ENCODE measurements at places on chromosomes 11 and 22. TPM values are rescaled to one million over a fixed set of nuclear protein-coding genes. Genes with fewer than 3 reads are reported as not detected.

- DNase-seq: no peak
Observed at GRCh38 chr22:47811971-47812370, 1049.5 kb downstream of the TBC1D22A start.

The KCNJ5 gene
- total RNA-seq: not detected

The SYCE3 gene
- not detected for total RNA-seq

DNA sequence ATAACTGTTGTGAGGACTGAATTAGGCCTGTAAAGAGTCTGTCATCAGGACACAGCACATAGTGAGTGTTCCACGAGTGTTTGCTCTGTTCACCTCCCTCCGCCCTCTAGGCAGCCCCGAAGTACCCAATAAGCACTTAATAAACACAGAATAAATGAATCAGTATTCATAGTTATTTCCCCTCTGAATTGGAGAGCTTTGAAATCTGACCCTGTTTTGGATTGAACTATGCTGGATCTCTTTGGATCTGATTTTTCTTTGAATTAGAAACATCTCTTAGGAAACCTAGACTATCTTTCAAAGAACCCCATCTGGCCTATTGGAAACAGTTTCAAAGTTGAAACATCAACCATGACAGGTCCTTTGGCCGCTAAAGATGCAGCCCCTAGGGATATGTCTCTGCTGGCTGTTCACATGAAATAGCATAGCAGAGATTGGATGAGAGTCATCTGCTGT, 615.5 kb downstream of the NTM start:
- no peak for DNase-seq

DNA sequence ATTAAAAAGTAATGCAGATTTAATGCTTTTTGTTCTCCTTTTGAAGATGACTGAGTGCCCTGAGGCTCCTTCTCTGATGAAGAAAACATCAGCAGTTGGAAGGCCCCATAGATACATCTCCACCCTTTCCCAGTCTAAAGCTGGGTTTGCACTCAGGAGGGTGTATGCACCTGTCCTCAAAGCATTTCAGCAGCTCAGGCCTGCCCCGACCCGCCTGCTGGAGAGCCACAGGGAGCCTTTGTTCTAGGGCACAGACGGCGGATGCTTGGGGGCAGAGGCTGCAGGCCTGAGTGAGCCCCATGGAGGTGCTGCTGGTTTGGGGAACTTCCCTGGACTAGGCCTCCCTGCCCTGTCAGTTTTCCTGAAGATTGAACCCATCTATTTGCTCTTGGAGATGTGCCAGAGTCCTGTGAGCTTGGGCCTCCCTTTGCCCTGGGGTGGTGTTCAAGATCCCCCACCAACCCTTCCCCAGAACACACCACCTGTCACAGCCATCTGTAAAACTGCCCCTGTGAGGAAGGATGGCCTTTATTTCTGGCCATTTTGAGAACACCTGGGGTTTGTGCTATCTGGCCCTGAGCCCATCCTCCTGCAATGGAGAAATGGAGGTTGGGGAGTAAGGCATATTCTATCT, 160.0 kb downstream of the NAV2 start:
- no peak for DNase-seq

GRCh38 chr11:6615882-6616585, 3.2 kb downstream of the TPP1 start:
- DNase-seq: no peak

The LPXN gene
- total RNA-seq: 1.7 TPM

- peak; percentile 31 for DNase-seq
Observed at GRCh38 chr11:24559315-24559714, 62.5 kb downstream of the LUZP2 start.

DNA sequence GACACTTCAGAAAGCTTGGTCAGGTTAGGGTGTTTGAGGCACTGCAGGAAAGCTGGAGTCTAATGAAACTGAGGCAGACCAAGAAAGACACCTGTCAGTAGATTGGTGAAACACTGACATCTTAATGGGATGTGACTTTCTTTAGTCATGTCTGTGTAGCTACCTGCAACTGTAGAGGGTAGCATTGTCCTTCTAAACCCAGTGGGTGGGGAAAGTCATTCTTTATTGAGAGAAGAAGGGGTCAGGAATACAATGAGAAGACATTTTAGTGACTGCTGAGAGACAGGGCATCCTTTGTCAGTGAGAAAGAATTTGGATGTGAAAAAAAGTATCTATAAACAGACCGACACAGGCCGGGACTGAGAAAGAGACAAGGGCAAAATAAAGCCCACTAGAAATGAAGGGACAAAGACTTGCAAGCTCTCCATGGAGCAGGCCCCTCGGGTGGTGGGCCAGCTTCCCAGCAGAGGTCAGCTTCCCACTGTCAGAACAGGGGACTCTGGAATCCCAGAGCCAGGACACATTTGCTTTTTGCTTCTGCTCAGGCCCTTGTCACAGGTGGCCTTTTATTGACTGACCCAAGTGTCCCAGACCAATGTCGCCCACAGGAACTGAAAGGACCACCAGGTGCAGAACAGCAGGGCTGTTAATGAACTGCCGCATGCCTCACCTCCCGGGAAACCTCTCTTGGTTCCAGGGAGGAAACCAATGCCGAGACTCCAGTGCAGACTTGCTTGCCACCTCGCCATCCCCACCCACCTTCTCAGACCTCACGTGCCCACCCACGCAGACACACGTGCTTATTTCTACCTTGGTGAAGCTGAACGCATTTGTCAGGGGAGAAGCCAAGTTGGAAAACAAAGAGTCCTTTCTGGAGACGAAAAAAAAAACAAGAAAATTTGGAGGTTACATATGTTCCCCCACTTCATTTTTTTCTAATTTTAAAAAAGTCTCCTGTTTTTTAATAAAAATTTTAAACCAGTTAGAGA, 212.8 kb downstream of the TENM4 start:
- DNase-seq: no peak

The PHETA2 gene
- 6.5 TPM for total RNA-seq

The RASSF10 gene
- total RNA-seq: 33.8 TPM

The SMPD1 gene
- 4.4 TPM for total RNA-seq

- no peak for DNase-seq
Observed at GRCh38 chr11:66258473-66258893, 10.0 kb upstream of the RAB1B start.

The UBASH3B gene
- 46.8 TPM for total RNA-seq

DNA sequence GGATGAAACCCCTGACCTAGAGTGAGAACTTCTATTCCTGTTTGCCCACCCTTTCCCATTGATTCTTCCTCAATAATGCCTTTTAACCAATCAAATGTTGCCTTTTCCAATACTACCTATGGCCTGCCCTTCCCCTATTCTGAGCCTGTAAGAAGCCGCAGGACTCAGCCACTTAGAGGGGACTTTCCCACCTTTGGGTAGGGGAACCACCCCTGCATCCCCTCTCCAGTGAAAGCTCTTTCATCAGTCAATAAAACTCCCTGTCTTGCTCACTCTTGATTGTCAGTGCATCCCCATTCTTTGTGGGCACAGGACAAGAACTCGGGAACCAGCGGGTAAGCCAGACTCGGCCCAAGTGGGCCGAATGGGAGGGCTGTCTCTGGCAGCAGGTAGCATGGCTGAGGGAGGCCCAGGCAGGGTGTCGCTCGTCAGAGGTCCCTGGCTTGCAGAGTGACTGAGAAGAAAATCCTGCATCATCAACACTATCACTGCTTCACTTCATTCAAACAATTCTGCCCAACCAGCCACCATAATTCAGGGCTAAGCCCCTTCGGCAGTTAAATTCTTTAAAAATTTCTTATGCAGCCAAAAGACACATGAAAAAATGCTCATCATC, 30.4 kb downstream of the LDHAL6A start:
- DNase-seq: no peak

- no peak for DNase-seq
Observed at GRCh38 chr22:31049815-31050420, 31.2 kb upstream of the SMTN start.

- DNase-seq: no peak
Observed at GRCh38 chr22:39139933-39140332, 12.5 kb downstream of the CBX7 start.

The MED15 gene
- 110 TPM for total RNA-seq

DNA sequence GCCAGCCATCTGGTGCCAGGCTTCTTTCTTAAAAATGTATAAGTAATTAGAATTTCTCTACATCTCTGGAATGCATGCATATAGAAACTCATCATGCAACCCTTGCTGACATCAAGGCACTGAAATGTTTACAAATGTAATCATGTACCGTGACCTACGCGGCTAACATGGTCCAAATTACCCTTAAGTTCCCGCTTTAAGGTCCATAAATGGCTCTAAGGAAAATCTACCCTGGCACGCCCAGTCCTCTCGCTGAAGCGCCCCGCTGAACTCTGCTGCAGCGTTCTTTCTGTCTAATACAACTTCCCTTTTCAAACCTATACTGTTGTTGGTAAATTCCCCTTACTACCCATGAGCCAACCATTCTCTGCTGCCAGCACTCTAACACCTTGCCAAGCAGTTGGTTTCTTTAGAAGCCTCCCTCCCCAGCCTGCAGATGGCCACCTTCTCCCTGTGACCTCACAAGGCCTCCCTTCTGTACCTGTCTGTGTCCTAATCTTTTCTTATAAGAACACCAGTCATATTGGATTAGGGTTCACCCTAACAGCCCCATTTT, 13.5 kb upstream of the HMOX1 start:
- DNase-seq: no peak

The SLC37A2 gene
- total RNA-seq: 0.23 TPM

DNA sequence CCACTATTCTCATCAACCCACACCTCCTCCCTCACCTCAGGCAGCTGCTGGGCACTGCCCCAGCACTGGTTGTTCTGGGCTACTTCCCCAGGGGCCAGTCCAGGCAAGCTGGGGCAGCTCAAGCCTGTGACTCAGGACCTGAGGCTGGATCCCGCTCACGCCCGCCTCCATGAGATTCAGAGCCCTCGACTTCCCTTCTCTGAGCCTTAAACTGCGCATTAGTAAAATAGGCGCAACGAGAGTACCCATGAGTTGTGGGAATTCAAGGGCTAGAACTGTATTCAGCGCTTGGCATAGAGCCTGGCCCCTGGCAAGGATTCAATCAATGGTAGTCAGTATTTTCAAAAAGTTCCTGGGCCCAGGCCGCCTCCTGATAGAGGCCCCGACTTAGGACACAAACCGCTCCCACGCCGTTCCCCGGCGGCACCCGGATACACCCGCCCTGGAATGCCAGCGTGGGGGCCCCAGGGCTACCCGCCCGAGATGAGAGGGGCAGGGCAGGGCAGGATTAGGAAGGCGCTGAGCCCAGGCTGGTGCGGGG, 723 bp upstream of the CD82 start:
- no peak for DNase-seq

DNA sequence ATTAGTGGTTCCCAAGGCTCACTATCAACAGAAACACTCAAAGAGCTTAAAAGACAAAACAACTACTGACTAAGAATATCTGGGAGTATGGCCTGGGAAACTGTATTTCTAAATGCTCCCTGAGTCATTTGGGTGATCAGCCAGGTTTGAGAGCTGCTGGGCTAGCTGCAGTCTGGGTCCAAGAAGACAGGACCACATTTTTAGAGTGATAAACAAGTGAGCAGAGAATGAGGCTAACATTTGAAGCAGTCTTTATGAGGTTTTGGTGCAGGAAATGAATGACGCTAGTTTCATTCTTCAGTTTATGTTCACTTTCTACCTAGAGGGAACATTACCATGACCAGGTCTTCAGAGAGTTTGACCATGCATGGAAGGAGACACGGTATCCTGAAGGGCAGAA, 97.7 kb downstream of the TEAD1 start:
- DNase-seq: no peak

GRCh38 chr22:19995611-19996339, 20.8 kb downstream of the ARVCF start:
- no peak for DNase-seq

- no peak for DNase-seq
Observed at GRCh38 chr22:39815932-39816331, 77.6 kb downstream of the ENTHD1 start.

The KCNQ1OT1 gene
- total RNA-seq: 3.2 TPM

DNA sequence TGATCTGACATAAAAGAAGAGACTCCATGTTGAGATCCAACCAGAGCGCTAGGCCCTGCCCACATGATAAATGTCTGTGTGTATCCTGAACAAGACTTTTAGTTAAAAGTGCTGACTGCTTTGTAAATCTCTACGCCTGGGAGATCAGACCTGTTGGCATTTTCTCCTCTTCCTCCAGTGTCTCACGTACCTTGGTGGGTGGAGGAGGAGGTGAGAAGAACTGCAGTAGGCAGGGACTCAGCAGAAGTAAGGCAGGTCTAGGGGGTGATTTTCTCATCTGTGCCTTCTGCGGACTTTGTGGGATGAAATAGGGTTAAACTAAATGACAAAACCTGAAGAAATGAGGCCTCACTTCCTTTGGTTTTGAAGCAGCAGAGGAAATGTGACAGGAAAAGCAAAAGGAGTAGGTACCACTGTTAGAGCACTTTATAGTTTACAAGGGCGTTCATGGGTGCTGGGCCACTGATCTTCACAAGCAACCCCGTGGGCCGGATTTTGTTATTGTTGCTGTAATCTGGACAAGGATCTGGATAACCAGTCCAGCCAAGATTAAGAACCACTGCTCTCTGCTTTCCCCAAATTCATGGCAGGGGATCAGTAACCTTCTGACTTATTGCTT, 36.7 kb upstream of the PLET1 start:
- no peak for DNase-seq

DNA sequence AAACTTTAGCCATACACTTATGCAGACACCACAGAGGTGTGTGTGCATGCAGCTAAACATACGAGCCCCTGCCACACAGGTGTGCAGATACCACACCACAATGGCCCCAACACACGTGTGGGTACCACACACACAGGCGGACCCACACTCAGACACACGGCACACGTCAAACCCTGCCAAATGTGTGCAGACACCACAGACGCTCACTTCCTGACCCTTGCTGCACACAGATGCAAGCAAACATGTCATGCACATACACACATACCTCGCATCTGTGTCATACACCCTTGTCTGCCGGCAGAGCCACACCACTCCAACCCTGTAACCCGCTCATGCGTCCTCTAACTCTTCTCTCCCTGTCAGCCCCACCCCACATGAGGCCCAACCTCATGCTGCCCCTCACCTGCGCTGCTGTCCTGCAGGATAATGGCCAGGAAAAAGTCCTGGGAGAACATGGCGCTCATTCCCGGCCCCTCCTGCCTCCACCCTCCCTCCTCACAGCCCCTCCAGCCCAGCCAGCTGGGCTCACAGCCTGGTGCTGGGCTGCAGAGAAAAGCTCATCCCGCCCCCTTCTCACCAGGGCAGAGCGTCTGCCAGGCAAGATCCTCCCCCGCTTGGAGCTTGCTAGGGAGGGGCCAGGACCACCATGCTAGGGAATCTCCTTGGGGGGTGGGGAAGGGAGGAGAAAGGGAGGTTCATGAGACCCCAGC, 14.2 kb downstream of the SMPD1 start:
- no peak for DNase-seq

- no peak for DNase-seq
Observed at GRCh38 chr11:64490562-64491216, 100.3 kb upstream of the SLC22A12 start.

The MPPED1 gene
- total RNA-seq: not detected

- DNase-seq: no peak
Observed at GRCh38 chr11:2794046-2794967, 91.3 kb downstream of the CDKN1C start.

The CD6 gene
- 0.53 TPM for total RNA-seq

- DNase-seq: no peak
Observed at GRCh38 chr22:27460591-27461347, 340.8 kb downstream of the MN1 start.

Data from HT-29 (cell line).